GM23338 (cell line): ENCODE measurements at places on chromosomes 5 and 9. TPM values are rescaled to one million over a fixed set of nuclear protein-coding genes. Genes with fewer than 3 reads are reported as not detected.

DNA sequence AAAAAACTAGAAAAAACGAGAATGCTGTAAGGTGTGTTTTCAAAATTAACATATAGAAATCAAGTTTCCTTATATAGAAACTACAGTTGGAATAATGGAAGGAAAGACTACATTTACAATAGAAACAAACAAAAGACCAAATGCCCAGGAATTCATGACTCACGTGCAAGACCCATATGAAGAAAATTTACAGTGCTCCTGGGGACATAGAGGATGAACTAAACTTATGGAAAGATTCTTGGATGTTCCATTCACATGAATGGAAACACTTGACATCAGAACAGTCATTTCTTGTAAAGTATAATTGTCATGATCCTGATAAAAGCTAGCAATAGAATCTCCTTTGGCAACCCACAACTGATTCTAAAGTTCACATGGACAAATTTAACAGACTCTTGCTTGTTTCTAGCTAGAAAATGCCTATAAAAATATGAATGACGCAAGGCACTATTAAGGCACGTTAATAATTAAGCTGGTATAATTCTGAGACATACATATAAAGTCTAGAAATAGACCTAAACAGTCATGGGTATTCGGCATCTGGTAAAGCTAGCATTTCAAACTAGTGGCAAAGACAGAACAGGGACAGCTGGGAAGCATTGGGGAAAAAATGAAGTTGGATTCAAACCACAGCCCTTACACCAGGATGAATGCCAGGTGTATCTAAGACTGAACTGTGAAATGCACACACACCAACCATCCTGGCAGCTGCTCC, 5.1 kb upstream of the ZFP62 start:
- H3K27me3 ChIP-seq: no peaks in the 10 kb centered on the region
- no peak overlapping the region for H3K4me3 ChIP-seq
- no peaks in the 10 kb centered on the region for H3K36me3 ChIP-seq
- DNase-seq: no peak
- H3K27ac ChIP-seq: no peak overlapping the region

- H3K27me3 ChIP-seq: no peaks in the 10 kb centered on the region
- DNase-seq: no peak
- H3K4me3 ChIP-seq: no peak overlapping the region
- no peaks in the 10 kb centered on the region; the same call in 1 of the 2 replicates for H3K36me3 ChIP-seq
- no peak overlapping the region for H3K27ac ChIP-seq
- no peaks in the 10 kb centered on the region for H3K4me1 ChIP-seq
These were observed 57.1 kb downstream of the EDIL3 start for GRCh38 chr5:84327591-84327990.

DNA sequence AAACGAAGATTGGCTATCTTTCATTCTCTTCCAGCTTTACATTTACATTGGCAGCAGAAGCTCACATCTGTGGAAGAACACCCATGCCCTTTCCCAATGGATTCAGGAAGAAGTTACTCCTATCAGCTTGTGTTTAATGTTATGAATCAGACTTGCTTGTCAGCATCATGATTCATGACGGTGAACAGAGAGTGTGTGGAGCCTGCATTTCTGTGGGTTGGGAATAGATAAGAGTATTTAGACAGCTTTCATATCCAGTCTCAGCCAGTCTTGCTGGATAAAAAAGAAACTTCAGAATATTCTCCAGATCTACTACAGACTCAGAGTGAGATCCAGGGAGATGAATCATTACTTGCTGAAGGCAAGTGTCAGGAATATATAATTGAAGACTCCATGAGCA, 812.9 kb upstream of the ZNF608 start:
- DNase-seq: no peak
- no peaks in the 10 kb centered on the region for H3K36me3 ChIP-seq
- H3K4me1 ChIP-seq: no peaks in the 10 kb centered on the region; the same call in 1 of the 2 replicates
- no peak overlapping the region for H3K4me3 ChIP-seq
- H3K27me3 ChIP-seq: no peaks in the 10 kb centered on the region
- H3K27ac ChIP-seq: no peak overlapping the region

DNA sequence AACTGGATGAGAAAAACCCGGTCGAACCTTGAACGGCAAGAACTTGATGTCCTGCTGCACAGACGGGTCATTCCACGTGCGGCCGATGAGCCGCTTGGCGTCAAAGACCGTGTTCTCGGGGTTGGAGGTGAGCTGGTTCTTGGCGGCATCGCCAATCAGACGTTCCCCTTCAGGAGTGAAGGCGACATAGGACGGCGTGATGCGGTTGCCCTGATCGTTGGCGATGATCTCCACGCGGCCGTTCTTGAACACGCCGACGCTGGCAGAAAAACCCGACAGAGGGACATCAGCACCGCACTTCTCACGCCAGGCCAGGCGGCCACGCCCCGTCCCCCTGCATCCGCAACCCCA, 519 bp downstream of the HSPA5 start:
- peak overlapping the region; percentile 87 for H3K27ac ChIP-seq
- peak; percentile 36 for DNase-seq
- no peaks in the 10 kb centered on the region for H3K27me3 ChIP-seq

DNA sequence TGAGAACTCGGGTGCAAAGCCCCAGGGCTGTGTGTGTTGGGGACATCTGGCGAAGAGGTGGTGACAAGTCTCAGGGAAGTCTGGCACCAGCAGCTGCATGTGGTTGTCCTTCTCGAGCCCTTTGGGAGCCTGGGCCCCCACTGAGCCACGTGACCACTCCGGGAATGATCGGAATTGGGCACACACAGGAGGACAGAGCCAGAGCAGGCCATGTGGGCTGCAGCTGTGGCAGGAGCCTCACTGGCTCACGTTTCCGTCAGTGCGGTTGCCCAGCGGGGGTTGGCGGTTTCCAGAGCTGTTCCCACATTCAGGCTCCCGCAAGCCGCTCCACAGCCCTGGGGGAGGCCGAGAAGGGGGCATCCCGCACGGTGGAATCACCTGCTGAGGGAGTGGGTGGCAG, 6.8 kb upstream of the CEL start:
- no peak for DNase-seq
- H3K4me1 ChIP-seq: peaks cover 9% of the 10 kb centered on the region
- no peak overlapping the region for H3K27ac ChIP-seq
- H3K4me3 ChIP-seq: no peak overlapping the region
- H3K27me3 ChIP-seq: no peaks in the 10 kb centered on the region

- H3K27ac ChIP-seq: no peak overlapping the region
- no peak overlapping the region for H3K4me3 ChIP-seq
- no peaks in the 10 kb centered on the region for H3K27me3 ChIP-seq
- H3K4me1 ChIP-seq: no peaks in the 10 kb centered on the region
These were observed 25.6 kb downstream of the ANKRD55 start for GRCh38 chr5:56207537-56207936.

DNA sequence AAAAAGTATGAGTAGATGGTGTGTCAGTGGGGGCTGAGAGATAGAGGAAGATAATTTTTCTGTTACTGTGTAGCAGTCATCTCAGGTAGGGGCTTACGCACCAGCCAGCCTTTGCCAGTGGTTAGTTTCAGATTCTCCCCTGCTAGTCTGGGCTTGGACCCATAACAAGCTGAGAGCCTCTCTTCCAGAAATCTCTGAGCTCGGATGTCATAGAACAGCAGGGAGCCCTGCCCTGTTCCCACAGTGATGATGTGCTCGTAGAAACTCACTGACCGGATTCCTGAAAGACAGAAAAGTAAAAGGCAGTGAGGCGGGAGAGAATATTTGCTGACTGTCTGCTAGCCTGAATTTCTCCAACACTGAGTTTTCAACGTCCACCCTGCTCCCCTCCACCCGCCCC, 37.2 kb downstream of the DCAF12 start:
- H3K27ac ChIP-seq: no peak overlapping the region
- H3K4me1 ChIP-seq: no peaks in the 10 kb centered on the region
- H3K27me3 ChIP-seq: no peaks in the 10 kb centered on the region
- H3K36me3 ChIP-seq: peaks cover 30% of the 10 kb centered on the region
- H3K4me3 ChIP-seq: no peak overlapping the region

DNA sequence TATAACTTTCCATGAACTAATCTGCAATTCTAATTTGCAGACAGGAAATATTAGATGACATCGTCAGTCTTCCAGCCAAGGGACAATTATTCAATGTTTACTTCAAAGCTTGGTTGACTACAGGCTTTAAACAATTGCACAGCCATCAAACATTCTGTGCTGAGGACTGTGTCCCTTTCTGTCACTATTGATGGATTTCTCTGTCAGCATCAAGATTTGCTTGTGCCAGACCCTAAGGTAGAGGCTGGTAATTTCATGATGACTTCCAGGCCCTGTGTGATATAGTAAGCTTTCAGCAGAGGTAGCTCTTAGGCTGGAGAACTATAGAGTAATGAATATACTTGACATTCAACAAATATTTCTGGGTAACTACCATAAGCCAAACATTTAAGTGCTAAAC, 229.3 kb upstream of the ACTBL2 start:
- H3K27ac ChIP-seq: no peak overlapping the region
- H3K36me3 ChIP-seq: no peaks in the 10 kb centered on the region
- H3K4me1 ChIP-seq: no peaks in the 10 kb centered on the region
- H3K27me3 ChIP-seq: no peaks in the 10 kb centered on the region
- no peak overlapping the region for H3K4me3 ChIP-seq

DNA sequence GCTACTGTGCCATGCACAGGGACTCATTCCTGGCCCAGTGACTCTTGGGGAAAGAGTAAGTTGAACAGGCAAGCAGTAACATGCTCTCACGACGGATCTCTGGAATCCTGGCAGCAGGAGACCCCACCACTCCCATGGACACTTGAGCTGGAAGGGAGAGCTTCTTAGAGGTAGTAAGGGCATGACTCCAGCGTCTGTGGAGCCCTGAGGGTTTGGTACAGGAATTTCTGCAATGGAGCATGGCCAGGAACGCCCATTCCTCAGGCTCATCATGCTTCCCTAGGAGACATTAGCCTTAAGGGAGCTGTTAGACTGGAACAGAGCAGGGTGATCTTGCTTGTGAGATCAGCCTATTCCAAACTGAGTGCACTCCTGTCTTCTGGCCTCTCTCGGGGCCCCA, 212.9 kb downstream of the MAT2B start:
- no peak overlapping the region for H3K4me3 ChIP-seq
- no peaks in the 10 kb centered on the region for H3K27me3 ChIP-seq
- H3K4me1 ChIP-seq: no peaks in the 10 kb centered on the region
- no peak for DNase-seq
- no peaks in the 10 kb centered on the region for H3K36me3 ChIP-seq
- H3K27ac ChIP-seq: no peak overlapping the region

DNA sequence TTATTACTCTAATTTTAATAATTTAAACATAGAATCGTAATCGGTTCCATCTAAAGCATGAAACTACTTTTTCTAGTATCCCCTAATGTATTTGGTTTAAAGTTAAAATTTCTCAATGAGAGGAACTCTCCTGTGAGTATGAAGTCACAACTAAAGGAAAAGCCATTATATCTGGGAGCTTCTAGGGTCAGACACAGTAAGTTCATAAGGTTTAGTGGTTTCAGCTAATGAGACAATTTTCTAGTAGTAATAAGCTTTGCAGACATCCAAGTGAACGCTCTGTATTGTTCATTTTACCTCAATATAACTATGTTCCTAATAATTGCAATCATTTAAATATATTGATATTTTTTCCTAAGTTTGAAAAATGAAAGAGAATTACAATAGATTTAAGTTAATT, 364.4 kb upstream of the CDH9 start:
- H3K36me3 ChIP-seq: no peaks in the 10 kb centered on the region
- H3K27me3 ChIP-seq: no peaks in the 10 kb centered on the region
- no peak overlapping the region for H3K27ac ChIP-seq
- no peak for DNase-seq
- no peak overlapping the region for H3K4me3 ChIP-seq

DNA sequence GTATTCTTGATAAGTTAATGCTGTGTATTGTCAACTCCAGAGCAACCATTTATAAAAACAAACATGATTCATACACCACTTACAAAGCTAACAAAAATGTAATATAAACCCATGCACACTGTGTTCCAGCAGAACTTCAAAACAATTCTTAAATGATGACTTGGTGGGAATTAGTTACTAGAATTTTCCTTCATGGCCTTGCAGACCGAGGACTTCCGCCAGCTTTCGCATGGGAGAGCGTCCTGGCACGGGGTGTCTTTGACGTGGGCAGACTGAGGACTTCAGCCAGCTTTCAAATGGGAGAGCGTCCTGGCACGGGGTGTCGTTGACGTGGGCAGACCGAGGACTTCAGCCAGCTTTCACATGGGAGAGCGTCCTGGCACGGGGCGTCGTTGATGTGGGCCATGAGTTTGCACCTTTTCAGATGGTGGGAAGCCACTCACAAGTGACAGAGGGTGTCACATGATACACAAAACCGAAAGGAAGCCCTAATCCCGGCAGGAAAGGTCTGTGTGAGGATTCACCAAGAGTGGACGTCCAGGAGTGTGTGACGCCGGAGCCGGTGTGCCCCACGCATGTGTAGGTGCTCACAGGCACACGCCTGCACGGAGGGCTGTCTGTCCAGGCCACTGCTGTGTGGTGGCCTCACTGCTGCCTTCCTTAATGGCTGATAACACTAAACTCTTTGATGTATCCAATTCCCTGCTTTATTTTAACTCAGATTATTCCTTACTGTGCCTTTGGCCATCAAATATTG, 211.3 kb upstream of the IRX4 start:
- no peaks in the 10 kb centered on the region for H3K27me3 ChIP-seq
- peaks cover 3% of the 10 kb centered on the region for H3K4me1 ChIP-seq
- H3K36me3 ChIP-seq: no peaks in the 10 kb centered on the region
- no peak overlapping the region for H3K27ac ChIP-seq
- no peak for DNase-seq

DNA sequence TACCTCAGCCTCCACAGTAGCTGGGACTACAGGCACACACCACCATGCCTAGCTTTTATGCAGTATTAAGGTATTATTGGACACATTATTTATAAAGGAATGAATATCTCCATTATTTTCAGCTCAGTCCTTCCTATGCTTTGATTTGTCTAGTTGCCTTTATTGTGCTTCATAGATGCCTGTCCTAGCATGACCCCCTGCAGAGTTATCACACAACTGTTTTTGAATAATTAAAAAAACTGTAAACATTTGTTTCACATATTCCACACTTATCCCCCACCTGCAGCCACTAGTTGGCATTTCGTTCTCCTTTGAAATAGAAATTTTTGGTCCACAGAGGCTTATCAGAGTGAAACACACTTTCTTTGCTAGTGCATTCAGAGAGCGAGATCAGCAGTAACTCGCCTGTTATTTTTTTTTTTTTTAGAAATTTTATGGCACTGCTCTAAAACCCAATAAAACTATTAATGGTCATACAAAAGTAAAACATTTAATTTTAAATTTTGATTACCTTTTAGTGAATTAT, 151.8 kb upstream of the RASA1 start:
- H3K4me1 ChIP-seq: no peaks in the 10 kb centered on the region; the same call in 1 of the 2 replicates
- no peaks in the 10 kb centered on the region for H3K36me3 ChIP-seq
- H3K27me3 ChIP-seq: no peaks in the 10 kb centered on the region
- H3K4me3 ChIP-seq: no peak overlapping the region
- H3K27ac ChIP-seq: no peak overlapping the region

DNA sequence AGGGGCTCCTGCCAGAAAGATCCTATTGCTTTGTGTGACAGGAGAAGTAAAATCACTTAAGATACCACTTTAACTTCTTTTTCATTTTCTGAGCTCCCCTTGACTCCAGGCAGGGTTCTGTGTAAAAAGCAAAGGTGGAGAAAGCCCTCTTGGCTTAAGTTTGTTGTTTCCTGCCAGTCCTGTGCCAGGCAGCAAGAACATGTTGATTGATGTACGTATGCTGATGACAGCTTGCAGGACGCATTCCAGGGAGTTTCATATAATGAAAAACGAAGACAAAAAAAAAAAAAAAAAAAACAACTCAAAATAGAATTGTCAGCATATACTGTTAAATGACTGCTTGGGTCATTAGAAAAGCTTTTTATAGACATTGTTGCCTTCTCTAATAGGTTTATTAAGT, 251.7 kb downstream of the PSAT1 start:
- DNase-seq: no peak
- H3K4me3 ChIP-seq: no peak overlapping the region
- no peaks in the 10 kb centered on the region for H3K36me3 ChIP-seq
- H3K27ac ChIP-seq: no peak overlapping the region

The SLC6A3 gene
- 0.85 and 1.0 TPM in 2 replicates for total RNA-seq

The EIF4E1B gene
- 0.17 TPM in 1 of 2 replicates, not detected in the other for total RNA-seq

The DROSHA gene
- 70.6 and 82.3 TPM in 2 replicates for total RNA-seq

The NDUFAF2 gene
- 31.6 and 43.4 TPM in 2 replicates for total RNA-seq

The ZNF483 gene
- total RNA-seq: 84.5 and 112 TPM in 2 replicates

The CCIN gene
- total RNA-seq: 0.14 TPM in 1 of 2 replicates, not detected in the other

The PCDHA9 gene
- 3.2 and 3.3 TPM in 2 replicates for total RNA-seq
